ENCODE measurements at places on chromosomes 11 and 22.
A peak's percentile ranks its signal among the peaks of the same experiment; 100 is the strongest.

GRCh38 chr11:64265176-64266160, 14.1 kb downstream of the PLCB3 start:
- DNase-seq = no peak

- DNase-seq = peak; percentile 33
Observed at GRCh38 chr11:132402071-132402684, 1031.8 kb downstream of the NTM start.

DNA sequence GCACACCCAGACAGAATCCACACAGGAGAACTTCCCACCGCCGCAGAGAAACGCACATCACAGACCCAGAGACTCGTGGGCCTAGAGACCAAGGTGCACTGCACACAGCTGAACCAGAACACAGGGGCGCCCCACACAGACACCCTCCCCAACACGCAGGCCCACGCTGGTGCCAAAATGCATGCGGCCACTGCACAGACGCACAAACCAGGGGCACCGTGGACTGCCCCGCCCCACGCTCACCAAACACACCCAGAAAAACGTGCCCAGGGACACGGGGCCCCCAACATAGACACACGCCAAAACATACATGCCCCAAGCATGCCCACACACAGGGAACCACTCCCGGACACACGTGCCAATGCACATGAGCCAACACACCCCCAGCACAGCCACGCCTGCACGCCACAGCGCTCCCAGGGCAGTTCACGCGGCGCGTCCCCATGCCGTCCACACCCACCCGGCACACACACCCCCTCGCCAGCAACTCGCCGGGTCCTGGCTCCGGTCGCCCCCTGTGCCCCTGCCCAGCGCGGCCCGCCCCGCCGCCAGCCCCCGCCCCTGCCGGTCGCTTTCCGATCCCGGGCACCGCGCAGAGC, 7.8 kb downstream of the ELFN2 start:
- DNase-seq = no peak

DNA sequence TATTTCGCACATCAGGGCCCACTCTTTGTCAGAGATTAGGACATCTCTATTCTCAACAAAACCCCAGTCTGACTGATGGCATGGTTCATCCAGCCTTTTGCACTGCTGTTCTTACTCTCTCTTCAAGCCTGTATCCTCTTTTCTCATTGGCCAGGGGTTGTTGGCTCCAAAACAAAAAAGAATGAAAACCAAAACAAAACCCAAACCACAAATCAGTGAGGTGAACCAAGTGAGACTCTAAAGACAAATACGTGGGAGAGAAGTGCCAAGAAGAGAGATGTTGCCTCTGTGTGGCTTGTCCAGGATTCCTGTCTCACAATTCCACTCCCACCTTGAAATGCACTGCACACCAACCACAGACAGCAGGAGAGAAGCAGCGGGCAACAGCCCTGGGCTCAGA, 278.9 kb upstream of the NARS2 start:
- DNase-seq = no peak

DNA sequence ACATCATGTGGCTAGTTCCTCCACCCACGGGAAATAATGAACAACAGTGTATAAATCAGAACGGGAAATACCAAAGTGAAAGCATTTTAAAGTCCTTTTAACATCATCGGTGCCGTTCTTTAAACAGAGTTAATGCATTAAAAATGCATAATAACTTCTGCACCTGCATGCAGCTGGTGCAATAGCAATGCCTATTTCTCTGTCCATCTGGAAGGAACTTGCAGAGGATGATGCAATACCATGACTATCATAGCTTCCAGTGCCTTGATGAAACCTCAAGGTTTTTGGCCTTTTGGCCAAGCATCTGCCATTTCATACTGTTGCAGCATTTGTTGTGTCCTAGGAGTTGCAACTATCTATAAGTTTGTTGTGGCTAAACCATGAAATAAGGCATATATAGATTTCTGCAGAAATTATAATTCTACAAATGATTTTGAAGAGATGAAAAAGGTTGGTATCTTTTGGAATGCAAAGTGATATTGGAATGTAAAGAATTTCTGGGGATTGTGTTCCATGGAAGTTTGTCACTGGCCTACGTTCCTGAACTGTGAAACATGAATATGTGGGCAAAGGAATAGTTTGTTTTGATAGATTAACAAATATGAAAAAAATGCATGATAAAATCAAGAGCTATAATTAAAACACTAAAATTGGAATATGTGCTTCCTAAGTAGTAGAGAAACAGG, 9.8 kb upstream of the EIF3F start:
- peak; percentile 78 for DNase-seq

DNA sequence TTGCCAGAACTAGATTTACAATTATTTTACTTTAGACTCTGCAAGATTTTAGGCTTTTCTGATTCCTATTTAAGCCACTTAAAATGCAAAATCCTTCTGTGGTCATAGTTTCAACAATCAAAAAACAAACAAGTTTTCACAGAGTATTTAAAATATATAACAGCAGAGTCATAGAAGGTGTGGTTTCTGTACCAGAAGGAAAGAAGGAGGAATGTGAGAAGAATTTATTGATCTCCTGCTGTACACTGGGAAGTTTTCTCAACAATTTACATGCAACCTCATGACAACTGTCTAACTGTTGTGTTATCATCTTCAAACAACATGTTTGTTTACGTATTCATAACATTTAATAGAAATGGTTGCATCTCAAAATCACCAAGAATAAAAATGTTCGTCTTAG, 102.3 kb upstream of the CEP126 start:
- no peak for DNase-seq

DNA sequence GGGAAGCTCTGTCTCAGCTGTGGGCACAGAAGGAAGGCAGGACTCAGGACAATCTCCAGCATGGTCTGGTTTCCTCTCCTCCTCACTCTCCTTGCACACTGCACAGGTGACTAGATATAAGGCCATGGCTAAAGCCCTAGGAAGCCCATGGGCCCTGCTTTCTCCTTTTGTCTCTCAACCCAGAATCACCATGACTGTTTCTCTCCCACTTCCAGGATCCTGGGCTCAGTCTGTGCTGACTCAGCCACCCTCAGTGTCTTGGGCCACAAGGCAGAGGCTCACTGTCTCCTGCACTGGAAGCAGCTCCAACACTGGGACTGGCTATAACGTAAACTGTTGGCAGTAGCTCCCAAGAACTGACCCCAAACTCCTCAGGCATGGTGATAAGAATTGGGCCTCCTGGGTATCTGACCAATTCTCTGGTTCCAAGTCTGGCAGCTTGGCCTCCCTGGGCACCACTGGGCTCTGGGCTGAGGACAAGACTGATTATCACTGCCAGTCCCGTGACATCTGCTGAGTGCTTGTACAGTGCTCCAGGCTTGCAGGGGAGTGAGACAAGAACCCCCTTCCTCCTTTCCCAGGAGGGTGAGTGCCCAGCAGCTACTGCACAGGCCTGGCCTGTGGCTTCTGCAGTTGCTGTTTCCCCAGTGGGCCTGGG, 104.0 kb upstream of the TOP3B start:
- DNase-seq = no peak

- no peak for DNase-seq
Observed at GRCh38 chr22:47120399-47120798, 357.9 kb downstream of the TBC1D22A start.

DNA sequence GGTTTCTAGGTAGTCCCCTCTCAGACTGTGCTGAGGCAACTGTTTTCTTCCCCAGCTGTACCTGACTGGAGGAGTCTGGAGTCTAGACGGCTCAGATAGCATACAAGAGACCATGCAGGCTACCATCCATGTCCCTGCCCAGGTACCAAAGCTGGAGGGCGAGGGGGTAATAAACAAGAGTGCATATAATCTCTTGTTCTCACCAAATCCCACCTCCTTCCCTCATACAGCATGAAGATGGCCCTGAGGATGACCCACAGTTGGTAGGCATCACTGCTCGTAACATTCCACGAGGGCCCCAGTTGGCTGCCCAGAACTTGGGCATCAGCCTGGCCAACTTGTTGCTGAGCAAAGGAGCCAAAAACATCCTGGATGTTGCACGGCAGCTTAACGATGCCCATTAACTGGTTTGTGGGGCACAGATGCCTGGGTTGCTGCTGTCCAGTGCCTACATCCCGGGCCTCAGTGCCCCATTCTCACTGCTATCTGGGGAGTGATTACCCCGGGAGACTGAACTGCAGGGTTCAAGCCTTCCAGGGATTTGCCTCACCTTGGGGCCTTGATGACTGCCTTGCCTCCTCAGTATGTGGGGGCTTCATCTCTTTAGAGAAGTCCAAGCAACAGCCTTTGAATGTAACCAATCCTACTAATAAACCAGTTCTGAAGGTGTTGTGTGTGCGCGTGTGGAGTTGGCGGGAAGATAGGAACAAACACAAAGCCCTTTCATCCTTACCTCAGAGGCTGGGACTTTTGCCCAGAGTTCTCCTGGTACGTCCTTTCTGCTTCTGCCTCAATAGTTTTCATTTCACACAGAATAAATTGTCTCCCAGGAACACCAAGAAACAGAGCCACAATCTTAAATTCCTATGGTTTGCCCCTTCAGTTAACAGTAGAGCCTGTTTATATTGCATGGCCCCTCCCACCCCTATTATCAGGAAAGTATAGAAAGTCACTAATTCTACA, 8.5 kb downstream of the HMBS start:
- no peak for DNase-seq

DNA sequence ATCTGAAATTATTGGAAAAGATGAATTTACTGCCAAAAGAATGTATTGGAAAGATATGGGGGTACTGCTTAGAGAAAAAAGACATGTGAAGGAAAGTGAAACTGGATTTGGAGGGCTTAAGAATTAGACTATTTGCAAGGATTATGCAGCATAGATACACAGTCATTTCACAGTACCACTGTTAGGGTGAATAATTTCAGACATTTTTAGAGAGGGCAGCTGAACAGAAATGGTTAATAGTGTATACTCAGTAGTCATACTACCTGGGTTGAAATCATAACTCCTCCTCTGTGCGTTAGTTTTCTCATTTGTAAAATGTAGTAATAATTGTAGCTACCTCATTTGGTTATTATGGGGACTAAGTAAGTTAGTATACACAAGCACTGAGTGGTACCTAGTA, 33.0 kb downstream of the GAS2 start:
- DNase-seq = no peak

DNA sequence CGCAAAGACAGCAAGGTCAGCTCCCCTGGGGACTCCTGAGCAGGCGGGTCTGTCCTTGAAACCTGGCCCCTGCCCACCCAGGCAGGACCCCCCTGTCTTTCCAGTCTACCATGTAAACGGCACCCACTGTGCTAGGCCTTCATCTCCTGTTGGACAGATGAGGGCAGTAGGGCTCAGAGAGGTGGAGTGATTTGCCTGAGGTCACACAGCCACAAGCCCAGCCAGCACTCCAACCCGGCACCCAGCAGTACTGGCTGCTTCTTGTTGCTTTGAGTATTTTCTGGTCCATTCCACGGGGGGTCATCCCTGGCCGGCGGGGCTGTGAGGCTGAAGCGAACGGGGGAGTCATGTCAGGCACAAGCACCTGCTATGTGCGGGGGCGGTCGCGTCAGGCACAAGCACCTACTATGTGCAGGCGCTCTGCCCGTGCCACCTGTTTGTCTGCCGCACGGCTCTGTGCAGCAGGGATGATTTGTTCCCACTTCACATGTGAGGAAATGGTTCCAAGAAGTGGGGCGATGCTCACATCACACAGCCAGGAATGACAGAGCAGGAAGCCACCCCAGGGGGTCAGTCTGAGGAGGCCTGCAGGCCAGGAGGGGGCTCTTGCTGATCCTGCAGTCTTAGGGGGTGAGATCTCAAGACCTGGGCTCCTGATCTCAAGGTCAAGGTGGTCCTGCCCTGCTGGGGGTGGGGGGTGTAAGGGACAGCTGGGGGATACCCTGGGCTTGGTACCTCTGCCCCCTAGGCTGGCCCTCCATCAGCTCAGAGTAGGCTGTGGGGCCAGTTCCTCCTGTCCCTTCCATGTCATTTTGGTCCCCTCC, 110.7 kb downstream of the CACNA1I start:
- DNase-seq = no peak

GRCh38 chr11:91536366-91536765, 688.3 kb upstream of the FAT3 start:
- no peak for DNase-seq

GRCh38 chr22:46767249-46767985, 5.0 kb downstream of the TBC1D22A start:
- DNase-seq = no peak

DNA sequence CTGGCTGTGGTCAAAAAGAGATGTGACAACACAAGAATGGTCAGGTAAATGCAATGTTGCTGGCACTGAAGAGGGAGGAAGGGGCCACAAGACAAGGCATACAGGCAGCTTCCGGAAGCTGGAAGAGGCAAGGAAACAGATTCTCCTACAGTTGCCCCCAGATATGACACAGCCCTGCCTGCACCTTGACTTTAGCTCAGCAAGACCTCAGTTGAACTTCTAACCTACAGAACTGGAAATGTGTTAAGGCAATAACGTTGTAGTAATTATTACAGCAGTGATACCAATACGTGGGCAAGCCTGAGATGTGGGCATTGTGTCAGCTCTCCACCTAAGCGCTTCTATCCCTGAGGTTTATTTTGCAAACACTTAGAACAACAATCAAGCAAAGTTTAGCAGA, 4.2 kb upstream of the KIAA0930 start:
- no peak for DNase-seq

DNA sequence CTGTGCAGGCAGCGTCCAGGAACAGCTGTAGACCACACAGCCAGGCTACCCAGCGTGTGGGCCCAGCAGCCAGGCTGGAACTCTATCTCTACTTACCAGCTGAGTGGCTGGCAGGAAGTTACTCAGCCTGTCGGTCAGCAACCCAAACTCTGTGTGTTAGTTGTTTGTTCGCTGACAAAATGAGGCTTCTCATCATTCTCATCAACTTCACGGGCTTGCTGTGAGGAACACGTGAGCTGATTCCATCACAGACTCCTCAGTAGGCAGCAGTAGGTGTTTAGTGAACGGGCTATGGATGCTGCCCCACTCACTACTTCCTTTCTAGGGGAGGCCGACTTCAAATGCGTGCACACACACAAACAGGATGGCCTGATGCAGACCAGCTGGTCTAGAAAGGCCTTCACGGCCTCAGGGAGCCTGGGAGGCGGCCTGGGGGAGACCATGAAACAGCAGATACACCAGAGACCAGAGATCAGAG, 830 bp upstream of the SPDYC start:
- DNase-seq = no peak

- DNase-seq = no peak
Observed at GRCh38 chr11:1387961-1388762, 1.6 kb upstream of the BRSK2 start.

DNA sequence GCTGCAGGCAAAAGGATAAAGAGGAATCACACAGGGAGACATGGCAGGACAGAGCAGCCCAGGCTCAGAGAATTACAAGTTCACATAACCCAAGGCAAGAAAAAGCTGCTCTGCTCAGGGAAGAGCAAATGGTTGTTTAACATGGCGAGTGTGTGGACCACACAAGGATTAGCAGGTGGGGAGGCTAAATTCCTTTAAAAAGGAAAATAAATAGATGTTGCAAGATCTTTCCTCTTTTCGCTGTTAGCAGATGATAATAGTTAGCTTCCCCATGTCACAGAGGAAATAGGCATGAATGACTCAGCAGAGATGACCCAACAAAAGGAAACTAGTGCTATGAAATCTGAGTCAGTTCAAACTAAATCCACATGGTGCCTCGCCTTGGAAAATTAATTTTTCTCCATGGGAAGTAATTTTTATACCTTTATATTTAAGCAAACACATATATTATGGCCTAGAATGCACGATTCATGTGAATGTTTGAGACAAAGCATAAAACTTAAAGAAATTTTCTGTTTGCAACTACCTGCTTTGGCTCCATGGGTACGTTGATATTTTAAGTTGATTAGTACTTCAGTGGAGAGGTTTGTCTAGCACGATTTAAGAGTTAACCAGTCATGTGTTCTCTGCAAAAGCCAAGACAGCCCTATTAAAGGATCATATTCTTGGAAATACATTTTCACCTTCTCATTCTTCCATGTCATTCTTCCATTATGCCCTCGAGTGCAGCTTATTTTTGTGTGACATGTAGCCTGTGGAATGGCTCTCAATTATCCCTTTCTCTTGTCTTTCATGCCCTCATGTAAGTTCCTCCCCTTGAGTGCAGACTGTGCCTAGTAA, 38.5 kb upstream of the FJX1 start:
- peak; percentile 35 for DNase-seq

Measured in Panc1 (cell line).